ENCODE measurements at places on chromosomes 5 and 9.

DNA sequence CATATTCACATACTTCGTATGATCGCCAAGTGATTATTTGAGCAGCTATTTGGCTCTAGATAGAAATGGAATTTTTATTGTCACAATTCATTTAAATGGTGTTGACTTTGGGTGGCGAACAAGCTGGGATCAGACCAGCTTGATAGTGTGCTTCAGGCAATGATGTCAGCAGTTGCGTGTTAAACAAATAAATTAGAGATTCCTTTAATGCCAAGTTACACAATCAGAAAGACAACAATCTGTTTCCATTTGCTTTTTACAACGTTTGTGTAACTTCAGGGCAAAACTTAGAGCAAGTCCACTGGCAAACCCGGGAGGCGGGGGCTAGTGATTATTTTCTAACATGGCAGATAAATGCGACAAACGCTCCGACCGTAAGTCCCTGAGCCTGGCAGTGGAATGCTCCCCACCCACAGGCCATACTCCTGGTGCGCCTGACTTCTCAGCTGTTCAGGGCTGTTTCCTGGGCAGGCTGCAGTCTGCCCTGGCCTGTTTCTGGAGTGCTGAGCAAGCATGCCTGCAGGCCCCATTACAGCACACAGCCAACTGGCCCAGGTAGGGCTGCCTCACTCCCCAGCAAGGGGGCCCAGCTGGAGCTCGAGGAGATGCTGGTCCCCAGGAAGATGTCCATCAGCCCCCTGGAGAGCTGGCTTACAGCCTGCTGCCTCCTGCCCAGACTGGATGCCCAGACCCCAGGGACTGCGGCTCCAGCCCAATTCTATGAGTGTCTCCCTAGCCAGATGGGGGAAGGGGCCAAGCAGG is 88.7 kb downstream of the BASP1 start:
- DNase-seq = no peak

GRCh38 chr5:140262839-140263238 is 40.1 kb downstream of the PFDN1 start:
- DNase-seq = no peak

DNA sequence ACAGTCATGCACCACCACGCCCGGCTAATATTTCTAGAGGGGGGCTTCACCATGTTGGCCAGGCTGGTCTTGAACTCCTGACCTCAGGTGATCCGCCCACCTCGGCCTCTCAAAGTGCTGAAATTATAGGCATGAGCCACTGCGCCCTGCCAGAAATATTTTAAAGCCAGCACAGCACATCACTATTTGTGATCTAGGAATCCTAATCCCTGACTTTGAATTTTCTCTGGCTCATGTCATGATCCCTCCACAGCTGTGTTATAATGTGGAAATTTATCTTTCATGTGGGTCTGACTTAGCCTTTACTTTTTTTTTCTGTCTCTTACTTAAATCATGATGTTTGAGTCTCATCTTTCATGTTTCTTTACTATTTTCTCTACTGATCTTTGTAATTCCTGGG is 18.7 kb upstream of the ITGA1 start:
- no peak for DNase-seq

GRCh38 chr9:135582541-135582940 is 21.0 kb downstream of the PAEP start:
- DNase-seq = no peak

GRCh38 chr9:134329886-134330285 is 3.6 kb downstream of the RXRA start:
- no peak for DNase-seq

DNA sequence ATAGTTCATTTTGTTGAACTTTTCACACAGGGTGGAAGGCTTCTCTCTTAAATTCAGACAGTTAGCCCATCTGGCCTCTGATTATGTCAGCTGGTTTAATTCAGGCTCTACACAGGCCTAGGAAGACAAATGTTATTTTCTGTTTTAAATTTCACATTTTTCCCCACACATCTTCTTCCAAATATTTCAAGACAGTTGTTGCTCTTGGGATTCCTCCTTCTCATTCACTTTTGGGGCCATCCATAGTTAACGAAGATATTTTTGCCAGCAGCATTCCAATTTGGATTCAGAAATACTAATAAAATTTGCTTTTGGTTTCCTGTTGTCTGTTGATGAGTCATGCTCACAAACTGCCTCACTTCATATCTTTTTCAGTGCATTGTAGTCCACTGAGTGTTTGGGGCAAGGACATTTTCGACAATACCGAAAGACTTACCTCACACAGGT is 475.4 kb downstream of the DMAC1 start:
- DNase-seq = no peak

- no peak for DNase-seq
These were observed 1020.7 kb downstream of the PTPRD start for GRCh38 chr9:9592104-9592503.

GRCh38 chr5:16870878-16871277 is 65.2 kb downstream of the MYO10 start:
- no peak for DNase-seq

- DNase-seq = no peak
These were observed 6.6 kb downstream of the PCDH12 start for GRCh38 chr5:141951332-141951781.

GRCh38 chr9:130171226-130172148 is 717 bp upstream of the NCS1 start:
- DNase-seq = no peak

DNA sequence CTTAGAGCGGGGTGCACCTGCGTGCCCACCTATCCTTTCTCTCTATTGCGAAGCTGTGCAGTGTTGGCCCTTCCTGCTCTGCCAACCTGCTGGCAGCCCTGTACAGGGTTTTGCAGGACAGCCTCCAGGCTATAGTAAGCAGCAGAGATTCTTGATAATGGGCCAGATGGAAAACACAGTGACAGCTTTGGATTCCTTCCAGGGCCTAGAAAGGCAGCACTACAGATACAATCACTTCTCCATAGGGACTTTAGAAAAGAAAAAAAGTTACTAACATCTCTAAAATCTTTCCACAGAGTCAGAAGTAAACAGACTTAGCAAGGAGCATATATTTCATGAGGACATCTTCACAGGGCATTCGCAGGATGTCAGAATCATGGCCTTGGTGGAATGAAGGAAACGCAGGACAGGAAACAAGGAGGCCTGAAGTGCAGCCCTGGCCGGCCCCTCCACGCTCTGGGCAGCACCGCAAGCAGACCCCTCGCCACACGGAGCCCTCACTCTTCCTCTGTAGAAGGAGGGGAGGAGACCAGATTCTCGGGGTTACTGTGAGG is 172.1 kb upstream of the GAS1 start:
- DNase-seq = no peak

DNA sequence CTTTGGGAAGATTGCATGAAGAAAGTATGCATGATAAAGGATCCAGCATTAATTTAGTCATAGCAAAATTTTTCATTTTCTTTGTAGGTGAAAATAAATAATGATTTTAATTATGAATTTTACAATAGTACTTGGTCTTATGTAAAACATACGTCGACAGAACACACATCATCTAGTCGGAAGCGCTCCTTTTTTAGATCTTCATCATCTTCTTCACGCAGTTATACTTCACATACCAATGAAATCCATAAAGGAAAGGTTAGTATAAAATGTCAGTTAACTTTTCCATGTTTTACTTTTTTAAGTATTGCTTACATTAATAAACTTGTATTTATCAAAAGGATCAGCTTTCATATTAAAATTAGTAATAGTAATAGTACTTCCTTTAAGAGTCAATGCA is 35.8 kb downstream of the C7 start:
- DNase-seq = no peak

- DNase-seq = no peak
These were observed 202.7 kb downstream of the ATP10B start for GRCh38 chr5:160649304-160649703.

DNA sequence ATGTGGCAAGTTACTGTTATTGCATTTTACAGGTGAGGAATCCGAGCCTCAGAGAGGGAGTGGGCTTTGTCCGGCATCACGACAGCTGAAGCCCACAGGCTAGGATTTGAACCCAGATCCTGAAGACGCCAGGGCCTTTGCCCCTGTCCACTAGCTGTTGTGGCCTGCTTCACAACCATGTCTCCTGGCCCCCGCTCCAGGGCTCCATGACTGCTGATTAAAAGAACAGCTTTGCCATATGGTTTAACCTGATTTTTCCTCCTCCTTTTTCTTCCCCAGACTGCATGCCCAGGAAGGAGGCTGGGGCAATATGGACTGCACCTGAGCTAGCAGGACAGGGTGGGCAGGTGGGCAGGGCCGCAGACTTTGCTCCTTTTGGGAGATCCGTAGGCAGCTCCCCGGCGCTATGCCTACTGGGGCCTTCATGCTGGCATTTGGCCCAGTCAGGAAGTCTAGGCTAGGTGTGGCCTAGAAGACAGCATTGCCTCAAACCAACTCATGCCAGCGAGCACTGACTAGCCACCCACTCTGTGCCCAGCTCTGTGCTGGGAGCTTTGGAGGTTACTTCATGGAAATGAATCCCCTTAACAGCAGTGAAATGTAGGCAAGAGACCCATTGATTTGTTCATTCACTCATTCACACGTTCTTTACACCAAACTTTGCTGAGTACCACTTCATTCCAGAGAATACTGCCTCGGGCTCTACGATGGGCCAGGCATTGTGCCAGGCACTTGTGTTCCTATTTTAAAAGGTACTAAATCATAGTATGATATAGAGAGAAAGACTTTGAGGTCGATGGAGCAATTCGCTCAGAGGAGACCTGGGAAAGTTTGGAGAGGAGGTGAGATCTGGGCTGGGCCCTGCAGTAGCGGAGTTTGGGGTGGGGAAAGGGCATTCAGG is 94.3 kb upstream of the CPEB4 start:
- DNase-seq = no peak

- DNase-seq = no peak
These were observed 30.8 kb downstream of the GLRX start for GRCh38 chr5:95791751-95792150.

DNA sequence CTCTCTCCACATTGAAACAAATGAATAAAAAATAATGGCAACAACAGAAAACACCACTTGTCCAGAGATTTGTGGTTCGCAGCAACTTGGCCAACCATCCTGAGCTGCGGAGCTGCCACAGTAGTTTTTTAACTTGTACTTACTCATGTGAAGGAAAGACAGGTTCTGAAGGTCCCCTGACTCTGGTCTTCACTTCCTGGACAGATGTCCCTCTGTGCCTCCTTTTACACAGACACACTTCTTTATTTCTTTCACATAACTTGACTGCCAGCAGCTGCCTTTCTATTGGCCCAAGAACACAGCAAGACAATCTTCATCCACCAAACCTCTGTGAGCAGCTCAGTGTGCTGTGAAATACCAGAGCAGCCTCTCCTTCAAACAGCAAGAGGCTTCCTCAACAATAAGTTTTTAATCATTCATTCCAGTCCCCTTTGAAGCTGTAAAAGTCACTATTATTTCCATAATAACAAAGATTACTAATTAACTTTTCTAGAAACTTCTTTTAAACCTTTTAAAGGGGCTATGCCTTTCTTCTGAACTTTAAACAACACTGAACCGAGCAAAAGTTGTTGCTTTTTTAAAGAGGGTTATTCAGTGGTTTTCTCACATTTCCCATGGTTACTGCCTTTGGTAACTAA is 198.7 kb downstream of the NR2F1-AS1 start:
- no peak for DNase-seq

- no peak for DNase-seq
These were observed 28.0 kb downstream of the OSTF1 start for GRCh38 chr9:75116306-75116705.

GRCh38 chr5:167241436-167242067 is 1049.9 kb upstream of the WWC1 start:
- no peak for DNase-seq

DNA sequence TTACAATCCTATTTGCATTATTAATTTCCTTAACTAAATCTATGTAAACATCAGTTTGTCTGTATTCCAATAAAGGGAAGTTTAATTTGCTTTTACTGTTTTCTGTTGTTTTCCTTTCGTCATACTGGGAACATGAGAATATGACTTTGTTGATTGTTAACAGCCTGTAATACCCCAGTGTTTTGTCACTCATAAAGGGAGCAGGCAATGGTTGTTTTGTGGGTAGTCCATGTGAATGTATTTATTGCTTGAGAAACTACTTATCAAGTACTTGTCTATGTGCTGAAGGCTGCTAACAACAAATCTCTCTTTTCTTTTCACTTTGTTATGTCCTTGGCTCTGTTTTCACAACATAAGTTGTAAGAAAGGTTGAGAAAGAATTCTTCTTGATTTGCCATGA is 1070.2 kb upstream of the ACO1 start:
- DNase-seq = no peak

- DNase-seq = no peak
These were observed 171.7 kb downstream of the MACROH2A1 start for GRCh38 chr5:135227064-135228022.

GRCh38 chr9:131475956-131476776 is 26.6 kb upstream of the POMT1 start:
- no peak for DNase-seq

GRCh38 chr9:130713286-130713960 is 19.8 kb downstream of the EXOSC2 start:
- DNase-seq = no peak

GRCh38 chr5:173301695-173302545 is 26.3 kb downstream of the STC2 start:
- no peak for DNase-seq

- no peak for DNase-seq
These were observed 581.7 kb upstream of the RIOK2 start for GRCh38 chr5:97764700-97765099.

- no peak for DNase-seq
These were observed 119.0 kb upstream of the LIFR start for GRCh38 chr5:38675443-38675842.

DNA sequence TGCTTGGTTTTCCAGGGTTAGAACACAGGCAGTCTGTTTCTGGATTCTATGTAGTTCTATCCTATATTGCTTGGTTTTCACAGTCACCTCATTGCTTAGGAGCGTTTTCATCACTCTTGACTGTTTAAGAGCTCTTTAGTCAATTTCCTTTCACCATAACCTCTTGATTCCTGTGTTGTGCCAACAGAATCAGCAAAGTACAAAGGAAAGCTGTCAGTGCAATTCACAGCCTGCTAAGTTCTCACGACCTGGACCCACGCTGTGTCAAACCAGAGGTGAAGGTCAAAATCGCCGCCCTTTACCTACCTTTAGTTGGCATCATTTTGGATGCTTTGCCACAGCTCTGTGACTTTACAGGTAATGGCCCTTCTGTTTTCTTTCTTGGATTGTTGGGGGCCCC is 199.9 kb downstream of the DOCK8 start:
- DNase-seq = no peak

GRCh38 chr9:92191801-92192200 is 76.6 kb upstream of the SPTLC1 start:
- no peak for DNase-seq

DNA sequence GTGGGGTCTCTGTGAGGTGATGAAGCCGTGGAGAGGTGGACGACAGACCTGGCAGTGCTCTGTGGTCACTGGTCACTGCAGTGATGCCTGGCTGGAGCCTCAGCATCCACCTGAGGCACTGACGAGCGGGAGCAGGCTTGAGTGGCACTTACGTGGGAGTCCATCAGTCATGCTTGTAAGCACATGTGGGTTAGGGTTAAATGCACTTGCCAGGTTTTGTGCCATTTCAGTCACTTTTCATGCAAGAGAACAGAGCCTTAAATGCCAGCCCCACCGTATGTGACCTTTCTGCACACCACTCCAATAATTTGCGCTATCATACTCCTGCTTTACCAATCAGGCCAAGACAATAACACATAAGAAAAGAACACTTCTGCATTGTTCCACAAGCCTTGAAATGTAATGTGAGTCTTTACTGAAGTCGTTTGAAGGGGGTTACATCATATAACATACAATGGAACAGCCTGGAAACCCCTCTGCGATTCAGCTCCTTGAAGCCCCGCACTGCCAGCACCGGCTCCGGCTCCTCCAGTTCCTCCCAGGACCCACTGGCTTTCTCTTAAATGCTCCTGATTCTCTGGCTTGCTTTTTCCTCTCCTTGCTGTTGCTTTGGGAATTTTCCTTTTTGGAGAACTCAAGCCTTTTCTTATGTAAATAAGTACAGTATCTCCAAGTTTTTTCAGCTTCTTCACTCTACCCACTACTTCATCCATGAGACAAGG is 59.4 kb upstream of the CTXN3 start:
- no peak for DNase-seq

All from putamen (tissue), 1 donor.